Fibroblast of skin of right quadriceps (primary cell): ENCODE measurements at places on chromosomes 6 and 20.
A peak's percentile ranks its signal among the peaks of the same experiment; 100 is the strongest.

DNA sequence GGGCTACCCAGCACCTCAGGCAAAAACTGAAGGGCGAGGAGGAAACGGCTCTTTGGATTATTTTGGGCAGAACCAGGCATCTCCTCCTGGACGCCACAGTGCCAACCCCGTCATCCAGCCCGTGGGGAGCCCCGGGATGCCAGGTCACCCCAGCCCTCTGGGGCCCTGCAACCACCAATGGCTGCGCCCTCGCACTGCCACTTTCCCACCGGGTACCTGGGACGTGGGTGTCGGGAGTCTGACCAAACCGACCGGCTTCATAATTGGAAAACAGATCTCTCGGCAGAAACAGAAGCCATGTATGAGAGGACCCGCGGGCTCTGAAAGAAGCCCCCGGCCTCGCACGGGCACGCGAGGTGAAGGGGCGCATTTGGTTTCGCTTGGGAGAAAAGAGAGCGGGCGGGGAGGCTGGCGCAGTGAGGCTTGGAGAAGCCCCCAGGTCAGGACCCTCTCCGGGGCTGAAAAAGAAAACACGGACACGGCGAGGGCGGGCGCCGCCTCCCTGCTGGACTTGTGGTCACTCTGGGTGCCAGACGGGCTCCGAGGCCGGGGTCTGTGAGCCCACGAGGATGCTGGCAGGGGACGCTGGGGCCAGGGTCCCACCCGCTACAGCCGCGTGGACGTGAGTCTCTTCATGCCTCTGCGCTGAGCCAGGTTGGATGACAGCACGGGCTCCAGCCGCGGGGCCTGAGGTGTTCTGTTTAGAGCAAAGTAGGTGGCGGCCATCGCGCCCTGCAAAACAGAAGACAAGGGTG is 29.6 kb upstream of the MPC1 start:
- DNase-seq, result no peak

DNA sequence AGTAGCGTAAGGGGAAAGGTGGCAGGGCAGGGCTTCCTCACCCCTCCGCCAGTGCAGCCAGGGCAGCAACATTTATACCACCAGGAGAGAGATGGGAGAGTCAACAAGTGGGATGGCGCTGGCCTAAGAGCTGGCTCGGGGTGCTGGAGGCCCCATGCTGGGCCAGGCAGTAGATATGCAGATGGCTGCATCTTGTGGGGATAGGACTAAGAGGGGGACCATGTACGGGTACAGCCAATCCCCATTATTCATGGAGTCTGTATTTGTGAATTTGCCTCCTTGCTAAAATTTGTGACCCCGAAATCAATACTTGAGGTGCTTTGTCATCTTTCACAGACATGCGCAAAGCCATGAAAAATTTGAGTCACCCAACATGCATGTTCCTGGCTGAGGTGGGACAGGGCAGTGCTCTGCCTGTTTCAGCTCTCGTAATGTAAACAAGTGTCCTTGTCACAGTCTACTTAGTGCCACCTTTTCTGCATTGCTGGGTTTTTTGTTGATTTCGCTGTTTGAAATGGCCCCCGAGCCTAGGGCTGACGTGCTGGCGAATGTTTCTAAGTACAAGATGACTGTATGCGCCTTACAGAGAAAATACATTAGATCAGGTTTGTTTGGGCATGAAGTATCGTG is 27.5 kb upstream of the TAF8 start:
- no peak for DNase-seq

GRCh38 chr20:3202965-3203314 is 1.5 kb downstream of the DDRGK1 start:
- no peak for DNase-seq

GRCh38 chr20:42082611-42083010 is 464.4 kb upstream of the CHD6 start:
- no peak for DNase-seq

- DNase-seq, result no peak
Observed at GRCh38 chr20:1277529-1278322, 11.6 kb downstream of the SNPH start.

DNA sequence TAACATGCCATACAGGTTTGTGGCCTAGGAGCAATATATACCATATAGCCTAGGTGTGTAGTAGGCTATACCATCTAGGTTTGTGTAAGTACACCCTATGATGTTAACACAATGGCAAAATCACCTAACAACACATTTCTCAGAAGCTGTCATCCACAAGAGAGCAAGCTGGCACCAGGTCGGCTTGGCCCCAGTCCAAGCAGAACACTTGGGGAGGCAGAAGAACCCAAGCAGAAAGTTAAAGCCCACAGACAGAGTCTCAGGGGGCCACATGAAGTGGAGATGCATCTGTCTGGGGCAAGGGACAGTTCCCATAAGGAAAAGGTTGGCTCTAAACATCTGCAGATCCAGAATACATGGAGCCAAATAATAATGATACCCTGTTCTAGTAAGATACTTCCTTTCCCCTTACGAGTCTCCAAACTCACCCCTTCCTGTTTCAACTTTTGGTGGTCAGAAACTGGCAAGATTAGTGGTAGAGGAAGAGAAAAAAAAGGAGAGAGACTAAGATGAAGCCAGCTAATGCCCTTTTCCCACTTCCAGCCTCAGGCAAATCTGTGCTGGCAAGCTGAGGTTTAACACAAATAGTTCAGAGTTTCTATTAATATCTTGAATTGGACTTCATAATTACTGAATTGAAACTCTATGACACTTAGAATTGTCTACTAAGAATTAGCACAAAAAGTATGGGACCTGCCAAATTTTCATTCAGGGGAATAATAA is 29.5 kb downstream of the TCF21 start:
- DNase-seq, result no peak

GRCh38 chr6:72855471-72855870 is 233.6 kb downstream of the KCNQ5 start:
- DNase-seq, result no peak

DNA sequence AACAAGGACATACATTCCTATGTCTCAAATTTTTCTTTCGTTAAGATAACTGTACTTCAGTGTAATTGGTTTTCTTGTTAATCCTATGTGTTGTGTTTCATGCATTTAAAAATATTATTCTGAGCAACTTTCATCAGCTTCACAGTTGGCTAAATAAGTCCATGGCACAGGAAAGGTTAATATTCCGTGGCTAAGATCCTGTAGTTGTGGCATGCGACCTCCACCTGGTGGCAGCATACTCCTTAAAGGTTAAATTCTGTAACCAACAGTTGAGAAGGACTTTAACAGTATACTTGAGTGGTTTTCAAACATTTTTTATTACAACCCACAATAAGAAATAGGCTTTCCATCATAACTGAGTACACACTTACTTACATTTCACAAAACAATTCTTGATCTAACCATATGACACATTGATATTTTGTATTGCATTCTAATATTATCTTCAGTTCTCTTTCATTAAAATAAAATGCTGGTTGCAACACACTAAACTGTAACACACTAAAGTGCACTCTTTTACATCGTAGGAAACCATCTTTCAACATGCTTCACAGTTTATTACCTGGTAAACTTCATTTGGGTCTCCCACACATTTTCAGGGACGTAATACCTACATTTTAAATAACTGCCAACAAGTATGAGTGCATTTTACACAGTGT is 118.3 kb downstream of the SLX4IP start:
- DNase-seq, result peak; percentile 73

DNA sequence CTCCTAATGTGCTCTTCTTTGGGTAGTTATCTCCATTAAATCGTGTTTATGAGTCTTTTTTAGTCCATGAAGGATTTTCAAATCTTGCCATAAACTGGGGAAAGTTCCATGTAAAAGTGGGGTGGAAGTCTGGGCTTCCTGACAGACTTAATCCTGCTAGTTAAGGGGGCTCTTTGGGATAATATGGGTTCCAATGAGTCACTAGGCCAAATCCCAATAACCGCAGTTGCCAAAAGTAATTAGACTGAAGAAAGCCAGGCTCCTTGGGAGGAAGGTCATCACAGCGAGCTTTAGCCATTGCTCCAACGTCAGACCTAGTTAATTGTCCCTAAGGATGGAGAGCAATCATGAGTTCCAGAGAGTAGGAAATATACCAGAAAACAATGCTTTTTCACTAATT is 10.8 kb downstream of the RSPO3 start:
- DNase-seq, result no peak

GRCh38 chr20:47326658-47327268 is 29.7 kb downstream of the ZMYND8 start:
- peak; percentile 68 for DNase-seq

DNA sequence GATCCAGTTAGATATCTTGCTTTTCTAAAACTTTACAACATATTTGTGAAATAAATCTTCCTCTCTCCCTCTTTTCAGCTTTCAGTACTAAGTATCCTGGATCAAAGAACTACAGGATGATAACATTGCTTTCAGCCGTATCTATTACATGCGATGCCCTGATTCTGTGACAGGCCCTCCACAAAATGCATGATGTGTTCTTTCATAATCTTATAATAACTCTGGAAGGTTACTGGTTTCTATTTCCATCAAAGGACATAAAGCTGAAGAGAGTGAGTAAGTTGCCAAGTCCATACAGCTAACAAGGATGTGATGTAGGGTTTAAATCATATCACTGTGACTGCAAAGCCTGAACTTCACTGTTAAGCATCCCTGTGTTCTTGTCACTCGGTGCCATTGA is 62.9 kb upstream of the ADGRG6 start:
- peak; percentile 14 for DNase-seq

GRCh38 chr6:125041740-125042459 is 79.7 kb downstream of the RNF217 start:
- DNase-seq, result peak; percentile 71

DNA sequence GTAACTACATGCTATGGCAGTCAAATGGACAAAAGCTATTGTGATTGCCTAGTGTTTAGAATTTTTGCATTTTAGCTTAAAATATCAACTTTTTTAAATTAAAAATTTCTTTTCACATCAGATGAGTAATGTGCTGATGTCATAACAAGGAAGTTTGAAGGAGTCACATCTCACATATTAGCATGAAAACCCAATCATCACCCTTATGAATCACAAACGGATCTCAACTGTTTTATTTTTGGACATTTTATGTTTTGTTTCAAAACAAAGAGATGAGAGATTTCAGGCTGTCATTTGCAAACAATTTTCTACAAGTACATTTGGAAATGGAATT is 53.6 kb upstream of the TRERF1 start:
- peak; percentile 75 for DNase-seq

DNA sequence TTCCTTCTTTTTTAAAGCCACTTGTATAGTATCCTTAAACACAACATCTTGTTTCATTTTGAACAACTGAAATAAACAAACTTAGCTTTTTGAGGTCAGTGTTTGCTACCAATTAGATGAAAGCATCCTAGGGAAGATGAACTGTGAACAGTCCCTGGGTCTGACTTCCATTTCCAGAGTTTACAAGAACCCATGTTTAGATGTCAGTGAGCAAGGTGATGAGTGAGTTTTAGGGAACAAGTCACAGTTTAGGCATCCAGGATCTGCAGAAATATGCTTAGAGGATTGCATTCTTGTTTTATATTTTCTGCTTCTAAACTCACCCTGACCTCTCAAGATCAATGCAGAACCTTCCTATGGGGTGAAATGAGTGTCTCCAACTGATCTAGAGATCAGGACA is 3.0 kb downstream of the ZC2HC1B start:
- DNase-seq, result peak; percentile 10

- peak; percentile 29 for DNase-seq
Observed at GRCh38 chr20:61608275-61609085, 356.4 kb downstream of the CDH4 start.
